ENCODE measurements at places on chromosomes 2 and 18. TPM values are rescaled to one million over a fixed set of nuclear protein-coding genes. Genes with fewer than 3 reads are reported as not detected.

DNA sequence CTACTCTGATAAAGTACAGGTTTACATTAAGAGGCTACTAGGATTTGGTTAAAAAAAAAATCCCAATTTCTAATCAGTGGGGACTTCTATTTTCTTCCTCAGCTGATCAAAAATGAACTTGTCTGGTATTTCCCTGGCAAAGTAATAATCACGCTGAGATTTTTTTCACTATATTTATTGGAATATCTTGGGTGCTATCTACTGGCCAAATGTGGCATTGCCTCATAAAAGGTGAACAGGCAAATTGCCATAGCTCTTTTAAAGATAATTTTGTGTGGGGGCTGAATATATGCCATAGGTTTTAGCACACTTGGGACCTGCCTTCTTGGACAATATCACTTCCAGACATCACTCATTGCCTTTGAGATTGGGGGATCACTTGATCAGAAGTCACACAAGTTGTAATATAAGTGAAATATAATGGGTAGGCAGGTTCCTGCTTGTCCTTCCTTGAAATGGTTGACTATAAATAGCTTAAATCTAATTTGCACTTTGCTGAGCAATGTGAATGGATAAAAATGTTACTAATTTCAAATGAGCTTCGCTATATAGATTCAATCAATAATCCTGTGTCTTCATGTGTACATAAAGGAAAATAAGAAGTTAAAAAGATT lies 7.0 kb upstream of the NXPH2 start:
- peaks cover 1% of the 10 kb centered on the region for H3K27me3 ChIP-seq
- H3K27ac ChIP-seq: no peak overlapping the region
- H3K4me1 ChIP-seq: no peaks in the 10 kb centered on the region

- no peak overlapping the region for H3K4me3 ChIP-seq
- no peaks in the 10 kb centered on the region for H3K27me3 ChIP-seq
- DNase-seq: no peak
- H3K4me1 ChIP-seq: peaks cover 8% of the 10 kb centered on the region
- H3K36me3 ChIP-seq: no peaks in the 10 kb centered on the region
Observed at GRCh38 chr2:195590199-195590860, 66.7 kb upstream of the SLC39A10 start.

DNA sequence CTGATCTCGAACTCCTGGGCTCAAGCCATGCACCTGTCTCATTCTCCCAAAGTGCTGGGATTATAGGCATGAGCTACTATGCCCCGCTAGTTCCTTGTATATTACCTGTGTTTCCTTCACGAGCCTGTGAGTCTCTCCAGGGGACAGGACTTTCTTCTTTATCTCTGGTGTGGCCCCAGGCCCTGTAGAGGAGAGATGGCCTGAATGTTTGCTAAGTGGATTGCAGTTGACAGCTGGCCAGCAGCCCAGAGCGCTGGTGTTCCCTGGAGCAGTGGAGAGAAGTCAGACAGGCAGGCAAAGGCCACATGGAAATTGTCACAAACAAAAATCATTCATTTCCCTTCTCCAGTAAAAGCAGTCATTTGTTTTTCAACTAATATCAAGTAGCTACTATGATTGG lies 17.9 kb downstream of the LPIN1 start:
- no peak overlapping the region for H3K27ac ChIP-seq
- H3K4me3 ChIP-seq: no peak overlapping the region
- peaks cover 31% of the 10 kb centered on the region for H3K36me3 ChIP-seq
- DNase-seq: no peak

The ACMSD gene
- total RNA-seq: not detected

The RNF144A gene
- 21.4 TPM for total RNA-seq

The RESP18 gene
- not detected for total RNA-seq
